ENCODE measurements at places on chromosomes 2 and 18.

GRCh38 chr2:52405980-52406379, 1361.6 kb upstream of the CHAC2 start:
- DNase-seq = no peak

- no peak for DNase-seq
Observed at GRCh38 chr18:25672490-25672889, 320.5 kb upstream of the ZNF521 start.

GRCh38 chr18:31942291-31942998, 483 bp downstream of the TRAPPC8 start:
- DNase-seq = no peak

DNA sequence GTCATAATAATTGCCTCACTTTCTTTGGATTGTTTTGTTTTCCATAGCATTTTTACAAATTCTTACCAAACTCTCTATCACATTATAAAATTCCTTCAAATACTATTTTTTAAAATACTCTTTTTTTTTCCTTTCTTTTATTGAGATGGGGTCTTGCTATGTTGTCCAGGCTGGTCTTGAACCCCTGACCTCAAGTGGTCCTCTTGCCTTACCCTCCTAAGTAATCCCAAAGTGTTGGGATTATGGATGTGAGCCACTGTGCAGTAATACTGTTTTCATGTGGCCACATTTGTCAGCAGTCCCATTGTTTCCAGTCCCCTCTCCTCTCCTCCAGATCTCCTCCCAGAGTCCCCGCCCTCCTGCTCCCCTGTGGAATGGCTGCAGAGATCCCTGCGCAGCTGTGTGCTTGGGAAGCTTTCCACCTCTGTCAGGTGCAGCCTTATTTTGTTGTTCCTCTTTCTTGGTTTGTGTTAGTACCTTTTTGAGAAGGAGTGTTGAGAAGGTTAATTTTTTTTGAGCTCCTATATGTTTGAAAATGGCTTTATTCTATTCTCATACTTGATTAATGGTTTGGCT, 227.3 kb downstream of the LOXHD1 start:
- DNase-seq = no peak

DNA sequence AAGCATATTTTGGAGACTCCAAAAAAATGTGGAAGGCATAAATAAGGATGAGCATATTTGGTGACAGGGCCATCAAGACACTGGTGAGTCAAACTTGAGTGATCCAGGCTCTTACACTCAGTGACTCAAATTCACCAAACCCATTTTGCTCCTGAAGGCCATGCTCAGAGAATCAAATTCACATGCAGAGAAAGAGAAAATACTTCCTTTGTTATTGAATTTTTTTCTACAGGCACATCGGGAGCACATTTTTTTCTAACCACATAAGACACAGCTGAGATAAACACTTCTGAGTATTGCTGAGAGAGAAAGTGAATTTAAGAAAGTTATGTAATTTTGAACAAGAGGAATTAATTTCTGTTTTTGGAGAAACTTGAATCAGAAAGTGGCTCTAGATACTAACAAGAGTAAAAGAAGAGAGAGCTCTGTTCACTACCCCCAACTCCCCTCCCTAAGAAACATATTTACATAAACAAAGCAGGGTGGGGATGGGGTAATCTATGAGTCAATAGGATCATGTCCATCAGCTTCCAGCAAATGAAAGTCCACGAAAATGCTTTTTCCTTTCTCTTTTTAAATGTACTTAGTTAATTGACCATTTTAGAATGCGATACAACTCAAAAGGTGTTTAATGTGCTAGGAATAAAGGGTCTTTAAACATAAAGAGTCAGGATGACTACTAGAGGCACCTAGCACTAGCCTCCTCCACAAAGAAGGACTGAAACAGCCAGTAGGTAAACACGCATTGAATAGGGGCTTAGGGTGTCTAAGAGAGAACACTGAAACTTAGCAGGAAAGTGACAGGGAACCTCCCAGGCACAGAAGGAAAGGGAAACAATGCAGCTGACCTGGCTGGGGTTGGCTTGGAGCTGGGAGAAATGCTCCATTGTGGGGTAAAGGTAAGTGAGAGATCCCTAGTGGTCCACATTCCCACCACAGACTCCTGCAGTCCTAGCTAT, 152.3 kb downstream of the KCNE4 start:
- DNase-seq = no peak

DNA sequence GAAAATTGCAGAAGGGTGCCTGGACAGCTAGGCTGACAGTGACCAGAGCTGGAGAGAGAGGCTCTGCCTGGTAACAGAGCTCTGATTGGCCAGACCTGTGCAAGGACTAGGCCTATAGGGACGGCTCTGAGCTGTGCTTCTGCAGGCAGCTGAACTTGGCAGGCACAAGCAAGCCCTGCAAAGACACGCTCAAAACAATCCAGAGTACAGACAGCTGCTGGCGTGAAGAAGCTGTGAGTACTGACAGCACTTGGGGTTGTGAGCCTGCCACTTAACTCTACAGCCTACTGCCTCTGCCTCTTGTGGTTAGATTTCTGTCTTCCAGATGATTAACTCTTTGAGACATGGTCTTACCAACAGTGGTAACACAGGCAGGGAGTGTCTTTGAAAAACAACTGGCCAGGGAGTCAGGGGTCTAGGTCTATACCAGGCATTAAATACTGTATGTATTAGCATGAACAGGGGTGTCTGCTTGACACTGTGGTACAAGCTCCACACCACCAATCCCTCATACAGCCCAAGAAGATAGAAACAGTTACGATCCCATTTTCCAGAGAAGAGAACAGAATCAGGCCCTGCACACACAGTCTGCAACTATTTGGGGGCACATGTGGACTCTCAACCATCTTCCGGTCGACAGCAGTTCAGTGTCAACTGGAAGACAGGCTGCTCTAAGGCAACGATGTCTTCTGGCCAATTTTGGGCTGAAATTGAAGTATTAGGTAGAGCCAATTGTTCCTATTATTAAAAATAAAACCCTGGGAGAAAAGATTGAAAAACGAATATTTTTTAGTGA, 568.4 kb downstream of the TNS1 start:
- DNase-seq = peak; percentile 62

DNA sequence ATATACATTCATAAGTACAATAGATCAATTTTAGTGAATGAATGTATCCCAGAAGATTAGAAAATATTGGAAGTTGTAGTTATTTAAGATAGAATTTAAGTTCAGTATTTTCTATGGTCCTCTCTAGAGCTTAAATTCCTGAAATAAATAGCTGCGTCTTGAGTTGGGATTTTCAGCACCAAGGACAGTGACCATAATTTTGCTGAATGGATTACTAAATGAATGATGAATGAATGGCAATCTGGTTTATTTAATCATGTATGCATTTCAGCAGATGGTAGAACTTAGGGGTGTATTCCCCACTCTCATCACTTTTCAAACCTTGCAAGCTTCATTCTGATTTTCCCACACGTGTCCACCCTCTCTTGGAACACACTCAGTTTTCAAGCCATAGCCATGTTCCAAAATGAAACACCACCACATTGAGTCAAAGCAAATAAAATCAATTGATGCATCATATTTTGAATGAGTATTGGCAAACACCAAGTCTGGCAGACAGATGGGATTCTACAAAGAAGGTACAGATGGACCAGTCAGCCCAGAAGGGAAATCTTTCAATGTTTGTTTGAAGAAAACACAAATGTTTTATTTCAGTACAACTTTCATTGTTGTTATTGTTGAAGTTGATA, 362.2 kb upstream of the NXPH2 start:
- DNase-seq = no peak

GRCh38 chr18:22817844-22818243, 115.3 kb upstream of the RBBP8 start:
- no peak for DNase-seq

DNA sequence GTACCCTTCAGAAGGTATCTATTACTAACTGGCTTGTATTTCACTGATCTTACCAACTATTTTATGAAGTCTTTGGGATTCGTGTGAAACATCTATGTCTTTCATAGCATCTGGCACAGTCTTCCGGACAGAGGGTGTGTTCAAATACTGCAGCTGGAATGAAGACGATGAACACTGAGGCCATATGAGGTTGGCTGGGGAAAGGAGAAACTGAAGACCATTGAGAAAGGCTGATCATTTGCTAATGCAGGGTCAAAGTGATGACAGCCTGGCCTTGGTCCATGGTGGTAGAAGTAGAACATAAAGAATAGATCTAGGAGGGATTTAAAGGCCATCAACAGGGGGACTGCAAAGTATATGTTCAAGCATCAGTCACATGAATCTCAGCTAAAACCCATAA, 132.7 kb downstream of the CCBE1 start:
- DNase-seq = no peak

GRCh38 chr18:9750606-9751304, 42.7 kb downstream of the RAB31 start:
- no peak for DNase-seq

- no peak for DNase-seq
Observed at GRCh38 chr2:24509425-24509824, 18.4 kb downstream of the NCOA1 start.

DNA sequence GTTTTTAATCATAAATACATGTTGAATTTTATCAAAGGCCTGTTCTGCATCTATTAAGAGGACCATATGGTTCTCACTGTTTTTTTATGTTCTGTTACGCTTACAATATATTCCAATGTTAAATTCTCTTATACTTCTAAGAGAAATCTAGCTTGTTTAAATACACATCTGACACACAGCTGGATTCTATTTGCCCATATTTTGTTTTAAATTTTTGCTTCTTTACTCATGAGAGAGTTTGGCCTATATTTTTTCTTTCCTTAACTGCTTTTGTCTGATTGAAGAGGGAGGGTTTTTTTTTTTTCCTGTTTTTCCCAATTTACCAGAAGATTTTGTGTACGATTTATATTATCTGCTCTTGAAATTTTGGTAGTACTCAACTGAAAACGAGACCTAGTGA, 34.9 kb downstream of the RNF144A start:
- no peak for DNase-seq

GRCh38 chr2:61620244-61621159, 82.3 kb upstream of the XPO1 start:
- DNase-seq = no peak

DNA sequence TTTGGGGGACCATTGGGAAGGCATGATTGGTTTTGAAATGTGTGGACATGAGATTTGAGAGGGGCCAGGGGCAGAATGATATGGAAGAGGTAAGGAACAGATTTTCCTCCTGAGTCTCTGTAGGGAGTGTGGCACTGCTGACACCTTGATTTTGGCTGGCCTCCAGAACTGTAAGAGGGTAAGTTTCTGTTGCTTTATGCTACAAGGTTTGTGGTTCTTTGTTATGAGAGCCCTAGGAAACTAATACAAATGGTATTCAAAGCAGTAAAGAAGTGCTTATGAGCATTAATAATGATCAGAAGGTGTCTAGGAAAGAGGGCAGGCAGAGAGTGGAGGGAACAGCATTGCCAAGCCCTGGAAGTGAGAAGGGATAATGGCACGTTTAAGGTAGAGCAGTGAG, 574.3 kb upstream of the NXPH2 start:
- no peak for DNase-seq

GRCh38 chr2:1256632-1257324, 156.5 kb upstream of the TPO start:
- DNase-seq = no peak

GRCh38 chr18:3110034-3110752, 97.2 kb upstream of the LPIN2 start:
- no peak for DNase-seq

GRCh38 chr2:217922101-217923006, 80.4 kb downstream of the TNS1 start:
- no peak for DNase-seq

- DNase-seq = no peak
Observed at GRCh38 chr2:109148991-109149645, 20.1 kb downstream of the SH3RF3 start.

- DNase-seq = no peak
Observed at GRCh38 chr2:48015421-48015820, 109.1 kb upstream of the FBXO11 start.

GRCh38 chr2:15668611-15669305, 77.1 kb downstream of the DDX1 start:
- no peak for DNase-seq

GRCh38 chr2:226611944-226612318, 187.7 kb downstream of the IRS1 start:
- no peak for DNase-seq

- no peak for DNase-seq
Observed at GRCh38 chr2:65366595-65367125, 65.7 kb downstream of the SPRED2 start.

DNA sequence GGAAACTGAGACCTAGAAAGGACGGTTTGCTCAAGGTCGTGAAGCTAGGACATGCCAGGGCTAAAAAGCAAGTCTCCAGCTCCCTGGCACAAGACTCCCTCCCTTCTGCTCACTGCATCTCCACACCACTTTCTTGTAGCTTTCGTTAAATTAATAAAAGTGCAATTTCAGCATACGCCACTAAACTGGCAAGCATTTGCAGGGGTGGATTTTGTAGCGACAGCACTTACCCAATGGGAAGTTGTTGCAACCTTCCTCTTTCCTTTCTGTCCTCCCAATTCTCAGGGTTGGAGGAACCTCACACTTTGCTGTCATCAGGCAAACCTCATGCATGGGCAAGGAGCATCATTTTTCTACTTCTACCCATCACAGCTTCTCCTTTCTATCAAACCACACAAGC, 7.4 kb upstream of the RHOB start:
- no peak for DNase-seq

DNA sequence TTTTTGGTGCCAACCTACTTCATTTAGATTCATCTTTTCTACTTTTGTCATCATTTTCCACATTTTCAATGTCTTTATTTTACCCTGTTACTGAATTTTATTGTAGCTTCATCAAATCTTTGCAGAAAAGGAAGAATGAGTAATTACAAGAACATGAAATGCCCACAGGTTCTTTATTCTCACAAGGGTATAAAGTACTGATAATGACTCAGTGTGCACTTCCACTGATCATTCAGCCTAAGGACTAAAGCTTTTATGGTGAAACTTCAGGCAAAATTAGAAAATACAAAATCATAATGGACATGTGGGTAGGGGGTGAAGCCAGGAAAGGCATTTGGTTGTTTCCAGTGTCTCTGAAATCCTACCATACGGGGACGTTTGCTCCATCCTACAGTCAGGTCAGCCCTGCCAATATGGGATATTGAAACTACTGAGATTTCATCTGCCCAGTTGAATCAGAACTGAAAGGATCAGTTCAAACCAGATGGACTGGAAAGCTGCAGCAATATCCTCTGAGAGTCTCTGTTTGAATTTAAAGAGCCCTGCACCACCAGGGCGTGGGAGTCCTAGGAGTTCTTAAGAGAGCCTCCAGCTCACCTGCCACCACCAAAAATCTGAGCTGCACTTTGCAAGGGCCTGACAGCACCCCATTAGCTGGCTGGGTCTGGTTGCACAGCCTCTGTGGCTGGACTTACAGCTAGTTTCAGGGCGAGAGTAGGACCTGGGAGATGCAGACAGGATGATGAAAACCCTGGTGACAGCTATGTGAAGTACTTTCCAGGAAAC, 390.4 kb downstream of the CMPK2 start:
- no peak for DNase-seq

GRCh38 chr18:46370898-46371297, 266.7 kb downstream of the HAUS1 start:
- no peak for DNase-seq

GRCh38 chr2:19122220-19122619, 236.2 kb downstream of the OSR1 start:
- DNase-seq = no peak

All from activated CD8-positive, alpha-beta memory T cell treated with anti-CD3 and anti-CD28 coated beads for 24 hours (primary cell).